Peyer's patch (tissue), 4 donors: ENCODE measurements at places on chromosomes 7 and 10. TPM values are rescaled to one million over a fixed set of nuclear protein-coding genes. Genes with fewer than 3 reads are reported as not detected.
A peak's percentile ranks its signal among the peaks of the same experiment; 100 is the strongest.

DNA sequence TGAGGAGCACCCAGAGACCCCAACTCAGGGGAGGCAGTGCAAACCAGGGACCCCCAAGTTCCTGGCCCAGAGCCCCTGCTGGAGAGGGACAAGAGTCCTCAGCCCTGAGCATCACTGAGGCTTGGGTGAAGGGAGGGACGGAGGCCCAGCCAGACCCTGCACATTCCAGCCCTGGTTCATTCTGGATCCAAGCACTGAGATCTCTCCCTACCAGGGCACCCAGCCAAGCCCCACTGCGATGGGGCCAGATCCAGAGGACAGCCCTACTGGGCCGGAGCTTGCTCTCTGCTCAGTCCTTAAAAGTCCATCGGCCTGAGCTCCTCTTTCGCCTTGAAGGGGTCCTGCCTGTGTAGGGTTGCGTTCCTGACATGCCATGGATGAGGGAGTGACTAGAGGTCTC lies 40.5 kb upstream of the RABGEF1 start:
- H3K36me3 ChIP-seq, result no peaks in the 10 kb centered on the region
- H3K27ac ChIP-seq, result peak overlapping the region; percentile 35
- H3K4me1 ChIP-seq, result no peaks in the 10 kb centered on the region
- no peak overlapping the region for H3K4me3 ChIP-seq
- no peak for DNase-seq

GRCh38 chr7:2251841-2252771 lies 10.1 kb downstream of the NUDT1 start:
- peaks cover 13% of the 10 kb centered on the region for H3K4me1 ChIP-seq
- DNase-seq, result no peak
- no peaks in the 10 kb centered on the region for H3K27me3 ChIP-seq

PIK3CG gene
- 11.5 TPM for total RNA-seq

EVX1 gene
- not detected for total RNA-seq

GRCh38 chr7:25732766-25733217 lies 419.2 kb upstream of the NFE2L3 start:
- H3K36me3 ChIP-seq, result no peaks in the 10 kb centered on the region
- no peaks in the 10 kb centered on the region for H3K4me1 ChIP-seq
- no peaks in the 10 kb centered on the region for H3K27me3 ChIP-seq

WDR86 gene
- 5.9 TPM for total RNA-seq

SH2D4B gene
- not detected for total RNA-seq

DNA sequence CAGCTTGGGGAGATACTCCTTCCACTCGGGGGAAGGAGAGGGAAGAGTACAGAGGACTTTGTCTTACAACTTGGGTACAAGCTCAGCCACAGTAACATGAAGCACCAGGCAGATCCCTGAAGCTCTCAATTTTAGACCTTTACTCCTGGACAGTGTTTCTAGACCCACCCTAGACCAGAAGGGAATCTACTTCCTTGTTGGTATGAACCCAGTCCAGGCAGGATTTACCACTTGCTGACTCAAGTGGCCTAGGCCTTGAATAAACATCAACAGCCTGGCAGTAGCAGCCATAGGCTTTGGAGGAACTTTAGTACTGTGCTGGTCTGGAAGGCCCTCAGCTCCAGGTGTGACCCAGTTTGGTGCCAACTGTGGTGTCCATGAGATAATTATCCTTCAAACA lies 173.1 kb downstream of the ADRA2A start:
- no peak for DNase-seq
- no peak overlapping the region for H3K27ac ChIP-seq
- H3K36me3 ChIP-seq, result no peaks in the 10 kb centered on the region
- H3K4me3 ChIP-seq, result no peak overlapping the region

- H3K27ac ChIP-seq, result no peak overlapping the region
- no peak overlapping the region for H3K4me3 ChIP-seq
- no peaks in the 10 kb centered on the region for H3K4me1 ChIP-seq
- DNase-seq, result no peak
- no peaks in the 10 kb centered on the region for H3K27me3 ChIP-seq
- H3K36me3 ChIP-seq, result no peaks in the 10 kb centered on the region
Observed at GRCh38 chr7:24349339-24349738, 65.3 kb downstream of the NPY start.

GRCh38 chr10:114815791-114816190 lies 5.8 kb upstream of the FHIP2A start:
- H3K27me3 ChIP-seq, result no peaks in the 10 kb centered on the region
- H3K36me3 ChIP-seq, result no peaks in the 10 kb centered on the region
- no peak overlapping the region for H3K4me3 ChIP-seq
- DNase-seq, result no peak
- no peaks in the 10 kb centered on the region for H3K4me1 ChIP-seq

DNA sequence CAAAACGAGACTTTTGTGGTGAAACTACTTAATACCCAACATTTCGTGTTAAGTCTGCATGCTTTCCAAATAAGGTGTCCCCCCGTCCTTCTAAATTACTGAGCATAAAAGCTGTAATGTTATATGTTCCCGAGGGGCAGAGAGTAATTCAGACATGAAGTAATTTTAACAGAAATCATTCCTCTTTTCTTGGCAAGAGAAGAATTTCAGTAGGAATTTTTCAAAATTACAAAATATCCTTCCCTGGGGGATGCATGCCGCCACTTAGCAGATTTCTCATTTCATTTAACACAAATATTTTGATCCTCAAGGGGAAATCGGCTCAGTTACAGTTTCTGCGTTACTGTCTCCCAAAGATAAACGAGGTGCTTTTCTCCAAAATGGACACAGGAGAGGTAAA lies 213.2 kb upstream of the RHOBTB1 start:
- H3K4me1 ChIP-seq, result no peaks in the 10 kb centered on the region
- no peak for DNase-seq
- H3K4me3 ChIP-seq, result no peak overlapping the region
- no peak overlapping the region for H3K27ac ChIP-seq
- H3K27me3 ChIP-seq, result no peaks in the 10 kb centered on the region

DNA sequence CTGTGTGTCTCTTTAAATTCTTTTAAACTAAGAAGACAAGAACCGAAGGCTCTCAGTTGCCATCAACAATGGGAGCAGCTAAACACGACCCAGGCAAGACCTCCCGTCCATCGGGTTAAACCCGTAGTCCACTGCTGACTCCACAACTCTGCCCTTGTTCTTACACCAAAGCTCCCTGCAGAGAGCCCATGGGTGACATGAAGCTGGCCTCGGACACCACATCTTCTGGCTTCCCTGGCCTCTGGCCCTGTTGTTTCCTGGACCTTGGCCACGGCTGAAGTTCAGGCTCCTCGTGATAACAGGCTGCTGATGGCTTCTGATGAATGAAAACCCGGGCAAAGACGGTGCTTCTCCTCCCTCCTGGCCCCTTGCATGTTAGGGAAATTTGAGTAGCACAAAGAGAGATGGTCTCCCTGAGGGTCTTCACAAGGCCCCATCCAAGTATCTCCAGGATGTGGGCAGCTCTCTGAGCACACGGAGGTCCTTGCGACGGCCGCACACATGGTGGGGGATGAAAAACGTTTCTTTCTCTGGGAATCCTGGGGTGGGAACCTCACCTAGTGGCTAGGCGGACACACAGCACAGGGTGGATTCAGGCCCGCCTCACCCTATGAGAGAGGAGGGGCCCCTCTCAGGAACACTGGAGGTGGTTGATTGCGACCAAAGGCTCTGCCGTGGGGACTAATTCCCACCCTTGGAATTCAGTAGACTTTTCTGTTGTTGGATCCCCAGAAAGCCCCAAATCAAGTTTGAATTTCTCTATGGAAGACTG lies 271.1 kb downstream of the ADARB2 start:
- H3K4me1 ChIP-seq, result no peaks in the 10 kb centered on the region
- no peak for DNase-seq
- no peaks in the 10 kb centered on the region for H3K36me3 ChIP-seq
- no peak overlapping the region for H3K27ac ChIP-seq

DNA sequence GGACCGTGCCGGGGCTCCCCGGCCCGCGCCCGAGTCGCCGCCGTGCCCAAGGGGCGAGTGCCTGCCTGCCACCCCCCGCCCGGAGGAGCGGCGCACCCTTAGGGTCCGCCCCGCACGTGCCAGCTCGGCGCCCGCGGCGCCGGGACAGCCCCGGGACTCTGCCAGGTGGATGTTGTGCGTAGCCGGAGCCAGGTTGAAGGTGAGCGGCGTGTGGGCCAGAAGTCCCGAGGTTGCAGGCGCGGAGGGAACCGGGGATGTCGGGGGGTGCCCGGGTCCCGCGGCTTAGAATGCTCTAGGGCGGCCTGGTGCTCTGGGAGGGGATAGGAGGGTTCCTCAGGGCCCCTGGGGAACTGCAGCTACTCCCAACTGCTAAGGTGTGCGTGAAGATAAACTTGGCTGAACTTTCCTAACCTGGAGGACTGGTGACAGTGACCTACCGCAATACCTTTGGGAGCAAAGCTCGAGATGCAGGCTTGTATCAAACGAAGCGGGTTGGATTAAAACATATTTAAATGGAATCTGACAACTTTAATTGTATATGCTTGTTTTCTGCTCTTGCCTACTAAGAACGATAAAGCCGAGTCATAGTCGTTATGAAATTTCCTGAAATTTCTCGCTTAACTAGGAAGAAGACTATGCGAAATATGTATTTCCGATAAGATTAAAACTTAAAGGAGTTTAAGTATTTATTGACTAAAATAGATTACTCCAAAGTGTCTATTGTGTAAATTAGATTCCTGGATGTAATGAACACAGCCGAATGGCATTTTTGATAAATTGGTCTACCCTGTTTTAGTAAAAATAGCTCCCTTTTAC lies at the start of gene CUX1:
Gene CUX1 (plus strand): TSS at position 156 of the 816 bp plus-strand sequence. CDS start 14 bp downstream, at position 170.
- H3K36me3 ChIP-seq, result no peaks in the 10 kb centered on the region
- H3K27me3 ChIP-seq, result no peaks in the 10 kb centered on the region
- peak within 1 kb of the TSS; percentile 32 for H3K27ac ChIP-seq
- H3K4me3 ChIP-seq, result peak within 1 kb of the TSS; percentile 62
- DNase-seq, result peak; percentile 62

DNA sequence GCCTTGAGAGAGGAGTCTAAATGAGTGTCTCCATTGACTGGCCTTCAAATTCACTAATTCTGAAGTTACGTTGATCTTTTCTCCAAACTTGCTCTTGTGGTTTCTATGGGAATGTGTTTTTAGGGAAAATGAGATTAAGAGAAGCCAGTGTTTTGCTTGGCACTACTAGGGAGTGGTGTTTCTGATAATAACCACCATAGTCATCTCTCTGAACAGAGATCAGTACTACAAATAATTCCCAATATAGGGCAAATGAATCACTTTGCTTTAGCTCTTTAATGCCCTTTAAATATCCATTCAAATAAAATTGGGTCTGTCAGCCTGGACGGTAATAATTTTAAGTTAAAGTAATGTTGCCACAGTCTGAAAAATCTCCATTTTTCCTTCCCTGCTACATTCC lies 90.8 kb downstream of the NRF1 start:
- H3K27me3 ChIP-seq, result no peaks in the 10 kb centered on the region
- no peaks in the 10 kb centered on the region for H3K36me3 ChIP-seq
- no peak for DNase-seq
- H3K27ac ChIP-seq, result no peak overlapping the region
- no peaks in the 10 kb centered on the region for H3K4me1 ChIP-seq

- H3K27ac ChIP-seq, result no peak overlapping the region
- DNase-seq, result no peak
- H3K4me3 ChIP-seq, result no peak overlapping the region
- H3K36me3 ChIP-seq, result no peaks in the 10 kb centered on the region
- H3K4me1 ChIP-seq, result no peaks in the 10 kb centered on the region
Observed at GRCh38 chr10:78619896-78620295, 448.9 kb upstream of the ZMIZ1 start.

DNA sequence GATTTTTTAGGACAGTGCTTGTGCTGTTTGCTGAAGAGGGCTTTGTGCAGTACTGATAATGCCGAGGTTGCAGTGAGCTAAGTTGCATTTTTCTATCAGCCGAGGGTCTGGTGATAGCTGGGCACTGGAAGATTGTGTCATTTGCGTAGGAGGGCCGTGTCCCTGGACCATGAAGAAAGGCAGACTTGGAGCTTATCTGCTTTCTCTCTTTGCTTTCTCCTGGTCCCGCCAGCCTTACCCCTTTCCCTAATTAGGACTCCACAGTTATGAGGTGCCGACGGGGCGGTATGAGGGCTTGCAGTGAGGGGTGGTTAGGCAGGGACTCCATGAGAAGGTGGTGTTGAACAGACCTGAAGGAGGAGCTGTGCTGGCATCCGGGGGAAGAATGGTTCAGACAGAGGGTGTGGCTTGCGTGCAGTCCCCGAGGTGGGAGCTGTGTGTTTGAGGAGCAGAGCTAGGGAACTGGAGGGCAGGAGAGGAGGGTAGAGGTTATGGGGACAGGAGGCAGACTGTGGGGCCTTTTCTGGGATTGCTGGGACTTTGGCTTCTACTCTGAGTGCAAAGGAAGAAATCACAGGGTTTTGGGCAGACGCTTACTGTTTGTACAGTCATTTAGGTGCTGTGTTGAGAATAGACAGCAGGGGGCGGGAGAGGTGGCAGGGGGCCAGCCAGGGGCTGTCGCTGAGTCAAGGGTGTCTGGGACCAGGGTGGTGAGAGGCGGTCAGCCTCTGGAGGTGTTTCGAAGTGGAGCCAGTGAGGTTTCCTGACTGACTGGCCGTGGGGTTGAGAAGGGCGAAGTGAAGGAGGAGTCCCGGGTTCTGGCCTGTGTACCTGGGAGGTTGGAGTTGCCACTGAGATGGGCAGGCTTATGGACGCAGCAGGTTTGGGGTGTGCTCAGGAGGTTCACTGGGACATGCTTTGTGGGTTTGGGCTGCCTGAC lies 43.4 kb downstream of the PRF1 start:
- peaks cover 29% of the 10 kb centered on the region for H3K4me1 ChIP-seq
- H3K4me3 ChIP-seq, result peak overlapping the region; percentile 24
- no peak overlapping the region for H3K27ac ChIP-seq
- H3K27me3 ChIP-seq, result no peaks in the 10 kb centered on the region
- H3K36me3 ChIP-seq, result no peaks in the 10 kb centered on the region

DNA sequence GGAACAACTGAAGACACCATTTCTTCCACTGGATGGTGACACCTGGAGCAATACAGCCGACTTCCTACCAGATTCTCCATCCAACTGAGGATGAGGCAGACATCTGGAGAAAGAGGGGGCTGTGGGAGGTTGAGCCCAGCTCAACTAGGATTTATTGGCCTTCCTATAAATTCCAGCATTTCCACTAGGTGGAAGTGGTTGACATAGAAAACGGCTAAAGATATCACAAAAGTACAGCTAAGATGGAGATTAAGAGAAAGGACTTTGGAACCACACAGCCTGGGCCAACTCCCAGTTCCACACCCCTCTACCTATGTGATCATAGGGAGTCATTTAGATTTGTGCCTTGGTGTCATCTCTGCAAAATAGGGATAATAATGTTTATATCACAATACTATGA lies 61.3 kb upstream of the CAV2 start:
- DNase-seq, result no peak
- H3K27ac ChIP-seq, result no peak overlapping the region
- H3K4me3 ChIP-seq, result no peak overlapping the region
- H3K36me3 ChIP-seq, result no peaks in the 10 kb centered on the region
- no peaks in the 10 kb centered on the region for H3K4me1 ChIP-seq
- no peaks in the 10 kb centered on the region for H3K27me3 ChIP-seq
